Aorta (tissue), 5 donors: ENCODE measurements at places on chromosomes 11 and 22. TPM values are rescaled to one million over a fixed set of nuclear protein-coding genes. Genes with fewer than 3 reads are reported as not detected.
A peak's percentile ranks its signal among the peaks of the same experiment; 100 is the strongest.

The OR8G1 gene
- total RNA-seq, result not detected

DNA sequence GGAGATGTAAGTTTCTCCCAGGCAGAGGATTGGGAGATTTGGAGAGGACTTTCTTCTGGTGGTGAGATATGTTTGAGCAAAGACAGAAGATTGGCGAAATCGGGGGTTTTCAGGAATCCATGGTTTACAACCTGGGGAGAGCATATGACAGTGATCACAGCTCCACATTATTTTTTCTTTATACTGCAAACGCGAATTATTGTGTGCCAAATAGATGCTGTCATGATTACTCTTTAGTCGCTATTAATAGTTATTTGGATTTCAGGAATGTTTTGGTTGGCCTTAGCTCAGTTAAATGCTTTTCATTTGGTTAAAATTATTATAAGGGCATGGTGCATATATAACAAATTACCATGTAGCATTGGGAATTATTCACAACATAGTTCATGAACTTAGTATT is 15.2 kb downstream of the ATXN10 start:
- DNase-seq, result no peak

- no peak for DNase-seq
Measured at GRCh38 chr11:128697645-128698174, 3.8 kb downstream of the FLI1 start.

The OR52E8 gene
- not detected for total RNA-seq

The C11orf98 gene
- total RNA-seq, result 23.1 TPM

GRCh38 chr11:62565100-62565802 is 8.4 kb downstream of the EEF1G start:
- no peak for DNase-seq

DNA sequence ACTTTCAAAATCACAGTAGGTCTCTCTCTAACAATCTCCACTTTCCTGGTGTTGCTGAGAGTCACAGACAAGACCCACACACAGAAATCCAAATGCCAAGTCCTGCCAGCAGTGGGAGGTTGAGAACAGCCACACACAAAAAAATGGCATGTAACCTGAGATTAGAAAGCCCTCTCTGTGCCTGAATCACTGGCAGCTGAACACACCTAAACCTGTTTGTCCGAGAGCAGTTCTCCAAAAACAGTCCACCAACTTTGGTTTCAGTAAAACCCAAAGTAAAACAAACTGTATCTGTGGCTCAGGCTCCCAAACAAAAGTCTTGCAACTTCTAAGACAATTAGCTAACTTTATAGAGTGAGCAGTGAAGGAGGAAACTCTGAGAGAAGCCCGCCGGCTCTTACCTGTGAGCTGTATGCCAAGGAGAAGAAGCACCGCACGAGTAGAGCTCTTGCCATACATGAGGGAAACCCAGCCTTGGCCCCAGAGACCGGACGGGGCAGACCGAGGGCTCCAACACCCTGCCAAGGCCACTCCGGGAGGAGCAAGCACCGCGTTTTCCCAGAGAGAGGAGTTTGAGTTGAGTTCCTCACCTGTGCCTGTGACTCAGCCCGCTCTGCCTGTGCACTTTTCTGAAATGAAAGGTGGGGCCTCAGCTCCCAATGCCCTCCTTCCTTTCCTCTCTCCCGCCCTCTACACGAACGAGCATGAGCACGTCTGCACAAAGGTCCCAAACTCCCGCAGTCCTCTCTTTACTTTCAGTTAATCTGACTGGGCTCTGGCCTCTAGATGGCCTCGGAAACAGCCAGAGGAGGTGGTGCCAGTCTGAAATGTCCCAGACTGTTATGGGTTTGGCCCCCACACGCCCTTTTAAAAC is at the start of gene MPZL2:
Gene MPZL2, minus strand, starts transcription at position 603 of the 874 bp plus-strand sequence. Its CDS starts 144 bp downstream, at position 459.
- DNase-seq, result no peak

GRCh38 chr11:78432058-78432515 is 14.5 kb upstream of the GAB2 start:
- DNase-seq, result no peak

DNA sequence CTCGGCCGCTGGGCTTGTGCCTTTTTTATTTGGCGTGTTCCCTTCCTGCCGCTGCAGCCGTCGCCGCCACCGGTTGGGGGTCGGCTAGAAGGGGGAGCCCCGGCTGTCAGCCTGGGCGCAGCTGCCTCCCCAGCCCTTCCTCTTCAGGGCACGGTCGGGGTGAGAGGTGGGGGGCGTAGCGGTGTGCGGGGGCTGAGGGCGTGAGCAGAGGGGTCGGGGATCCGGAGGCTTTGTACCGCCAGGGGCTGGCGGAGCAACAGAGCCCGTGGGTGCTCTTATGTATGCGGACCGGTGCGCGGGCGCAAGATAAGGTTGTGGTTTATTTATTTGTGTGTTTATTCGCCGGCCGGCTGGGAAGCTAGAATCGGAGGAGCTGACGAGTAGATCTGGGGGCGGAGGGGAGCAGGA is 477 bp downstream of the ZBTB16 start:
- DNase-seq, result peak; percentile 80

DNA sequence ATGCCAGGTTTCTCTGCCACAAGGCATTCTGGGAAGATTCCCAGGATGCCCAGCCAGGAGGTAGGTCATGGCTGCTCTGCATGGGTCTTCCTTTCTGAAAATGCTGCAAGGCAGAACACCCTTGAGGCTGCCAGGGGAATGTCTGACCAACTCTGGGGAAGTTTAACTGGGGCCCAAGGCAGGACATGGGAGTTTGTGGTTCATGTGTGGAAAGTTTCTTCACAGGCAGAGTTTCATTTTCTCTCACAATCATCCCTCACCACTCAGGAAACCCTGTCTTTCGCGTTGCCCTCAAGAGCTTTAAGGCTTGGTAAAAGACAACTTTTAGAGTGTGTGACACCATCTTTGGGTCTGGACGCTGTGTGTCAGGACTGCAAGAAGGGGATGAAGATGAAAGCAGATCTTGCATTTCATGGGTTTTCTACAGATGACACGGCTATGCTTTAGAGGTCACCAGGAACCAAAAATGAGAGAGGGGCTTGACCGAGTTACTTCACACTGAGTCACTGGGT is 133.5 kb downstream of the CD44 start:
- no peak for DNase-seq

DNA sequence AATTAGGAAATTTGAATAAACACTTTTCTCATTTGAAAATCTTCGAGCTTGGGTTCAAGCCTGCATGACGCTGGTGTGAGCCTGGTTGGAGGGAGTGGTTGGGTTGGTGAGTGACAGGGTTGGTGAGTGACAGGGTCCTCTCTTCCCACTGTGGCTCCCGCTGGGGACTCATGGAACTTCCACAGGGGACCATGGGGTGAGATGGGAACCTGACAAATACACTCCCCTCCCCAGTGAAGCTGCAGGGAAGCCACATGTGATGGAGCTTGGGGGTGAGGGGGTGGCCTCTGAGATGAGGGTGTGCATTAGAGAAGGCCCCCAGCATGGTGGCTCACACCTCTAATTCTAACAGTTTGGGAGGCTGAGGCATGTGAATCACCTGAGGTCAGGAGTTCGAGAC is 66.8 kb downstream of the RTL6 start:
- DNase-seq, result no peak

DNA sequence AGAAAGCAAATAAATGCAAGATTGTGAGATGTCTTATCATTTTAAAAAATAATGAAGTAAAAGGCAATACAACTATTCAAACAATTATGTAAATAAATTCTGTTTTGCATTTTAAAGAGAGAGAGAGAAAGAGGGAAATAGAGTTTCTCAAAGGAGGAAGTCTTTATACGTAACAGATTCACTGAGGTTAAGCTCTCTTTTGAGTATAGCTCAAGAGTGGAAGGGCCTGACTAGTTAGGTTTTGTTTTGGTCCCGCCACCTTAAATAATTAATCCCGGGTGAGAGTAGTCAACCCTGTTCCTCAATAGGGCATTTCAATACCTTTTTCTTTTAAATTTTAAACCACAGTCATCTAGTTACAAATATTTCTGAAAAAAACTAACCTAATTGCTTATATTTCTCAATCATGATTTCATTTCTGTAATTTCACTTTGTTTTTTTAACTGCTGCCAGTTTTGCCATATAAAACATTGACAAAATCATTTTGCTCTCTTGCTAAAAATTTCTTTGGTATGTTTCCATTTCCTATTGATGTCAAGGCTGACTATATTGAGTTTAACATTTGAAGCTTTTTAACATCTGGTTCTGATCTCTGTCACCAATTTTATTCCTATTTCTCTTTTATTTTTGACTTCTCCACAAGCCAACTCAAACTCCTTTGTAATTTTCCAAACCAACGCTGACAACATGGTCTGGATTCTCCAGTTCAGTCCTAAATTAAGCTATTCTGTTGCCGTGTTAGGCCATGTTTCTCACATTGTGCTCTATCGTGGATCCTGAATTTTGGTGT is 10.3 kb downstream of the OR10D3 start:
- DNase-seq, result no peak

DNA sequence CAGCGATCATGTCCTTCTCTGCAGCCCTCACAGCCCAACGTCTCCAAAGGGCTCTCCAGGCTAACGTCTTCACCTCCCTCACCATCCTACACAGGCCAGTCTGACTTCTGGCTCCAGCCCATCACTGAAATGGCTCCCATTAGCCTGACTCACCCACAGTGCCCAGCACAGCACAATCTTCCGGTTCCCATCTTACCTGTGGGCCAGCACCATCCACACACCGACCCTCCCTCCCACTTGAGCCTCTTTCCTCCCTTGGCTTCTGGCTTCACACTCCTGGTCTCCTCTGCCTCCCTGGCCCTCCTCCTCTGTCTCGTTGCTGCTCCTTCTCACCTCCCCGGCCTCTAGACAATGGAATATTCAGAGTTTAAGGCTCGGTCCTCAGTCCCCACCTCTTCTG is 51.2 kb downstream of the PDE2A start:
- no peak for DNase-seq

The APOBEC3A gene
- 7.3 TPM for total RNA-seq

The RGL4 gene
- 1.2 TPM for total RNA-seq

GRCh38 chr11:2580571-2581001 is 119.2 kb downstream of the KCNQ1OT1 start:
- peak; percentile 48 for DNase-seq

DNA sequence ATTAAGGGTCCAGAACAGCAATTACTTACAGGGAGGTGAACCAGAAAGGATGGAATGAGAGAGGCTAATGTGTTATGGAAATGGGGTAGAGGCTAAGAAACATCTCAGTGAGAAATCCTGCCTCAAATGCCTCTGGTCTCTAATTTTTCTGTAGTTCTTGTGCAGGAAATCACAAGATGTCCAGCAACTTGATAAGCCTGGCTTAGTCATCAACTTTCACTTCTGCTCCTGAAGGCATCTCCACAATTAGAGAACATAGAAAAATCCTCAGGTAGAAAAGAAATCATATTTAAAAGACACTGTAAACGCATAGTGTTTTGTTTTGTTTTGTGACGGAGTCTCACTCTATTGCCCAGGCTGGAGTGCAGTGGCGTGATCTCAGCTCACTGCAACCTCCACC is 18.7 kb downstream of the MRGPRX4 start:
- no peak for DNase-seq

DNA sequence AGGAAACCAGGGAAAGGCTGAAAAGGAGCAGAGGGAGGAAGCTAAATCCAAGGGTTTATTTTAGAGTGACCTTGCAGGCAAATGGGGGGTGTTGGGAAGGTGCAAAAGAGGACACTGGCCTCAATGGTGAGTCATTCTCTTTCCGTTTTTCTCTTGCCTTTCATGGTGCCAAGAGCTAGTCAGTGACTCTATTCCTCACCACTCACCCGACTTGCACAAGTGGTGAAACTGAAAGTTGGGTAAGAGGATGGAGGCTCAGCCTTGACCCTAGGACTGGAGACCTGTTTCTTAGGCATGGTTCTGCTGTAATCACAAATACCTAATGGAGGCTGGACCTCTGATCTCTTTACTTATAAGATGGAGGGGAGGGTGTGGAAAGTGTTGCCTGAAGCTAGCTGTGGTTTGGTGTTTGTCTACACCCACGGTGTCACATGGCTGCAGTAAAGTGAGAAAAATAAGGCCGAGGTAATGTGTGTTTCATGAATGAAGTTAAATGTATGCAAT is 67.3 kb upstream of the CREB3L1 start:
- no peak for DNase-seq

DNA sequence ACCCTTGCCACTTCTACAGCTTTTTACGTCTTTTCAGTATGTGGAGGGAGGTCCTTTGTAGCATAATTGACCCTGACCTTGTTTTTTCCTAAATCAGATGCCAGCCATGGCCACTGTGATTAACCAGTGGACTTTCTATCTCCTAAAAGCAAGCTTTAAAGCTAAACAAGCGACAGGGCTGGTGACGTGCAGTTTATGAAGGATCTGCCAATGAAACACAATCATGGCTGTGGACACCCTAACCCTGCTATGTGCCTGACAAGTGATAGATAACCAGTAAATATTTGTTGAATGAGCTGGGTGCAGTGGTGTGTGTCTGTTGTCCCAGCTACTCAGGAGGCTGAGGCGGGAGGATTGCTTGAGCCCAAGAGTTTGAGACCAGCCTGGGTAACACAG is 64.2 kb downstream of the LIF start:
- DNase-seq, result no peak

DNA sequence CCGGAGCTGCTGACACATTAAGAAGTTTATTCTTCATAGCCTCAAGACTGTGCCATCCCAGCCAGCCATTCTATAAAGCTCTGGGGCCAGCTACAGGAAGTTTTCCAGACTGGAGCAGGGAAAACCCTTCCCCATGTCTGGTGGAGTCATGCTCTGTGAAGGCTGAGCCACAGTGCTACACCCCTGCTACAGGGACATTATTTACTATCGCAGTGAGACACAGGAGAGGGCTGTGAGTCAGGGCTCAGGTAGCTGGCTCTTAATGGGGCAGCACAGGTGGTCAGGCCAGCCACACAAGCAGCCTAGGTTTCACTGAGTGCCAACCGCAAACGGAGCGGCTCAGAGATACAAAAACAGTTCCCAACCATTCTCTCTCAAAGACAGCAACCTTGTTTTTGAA is 12.1 kb downstream of the HPS4 start:
- DNase-seq, result no peak

DNA sequence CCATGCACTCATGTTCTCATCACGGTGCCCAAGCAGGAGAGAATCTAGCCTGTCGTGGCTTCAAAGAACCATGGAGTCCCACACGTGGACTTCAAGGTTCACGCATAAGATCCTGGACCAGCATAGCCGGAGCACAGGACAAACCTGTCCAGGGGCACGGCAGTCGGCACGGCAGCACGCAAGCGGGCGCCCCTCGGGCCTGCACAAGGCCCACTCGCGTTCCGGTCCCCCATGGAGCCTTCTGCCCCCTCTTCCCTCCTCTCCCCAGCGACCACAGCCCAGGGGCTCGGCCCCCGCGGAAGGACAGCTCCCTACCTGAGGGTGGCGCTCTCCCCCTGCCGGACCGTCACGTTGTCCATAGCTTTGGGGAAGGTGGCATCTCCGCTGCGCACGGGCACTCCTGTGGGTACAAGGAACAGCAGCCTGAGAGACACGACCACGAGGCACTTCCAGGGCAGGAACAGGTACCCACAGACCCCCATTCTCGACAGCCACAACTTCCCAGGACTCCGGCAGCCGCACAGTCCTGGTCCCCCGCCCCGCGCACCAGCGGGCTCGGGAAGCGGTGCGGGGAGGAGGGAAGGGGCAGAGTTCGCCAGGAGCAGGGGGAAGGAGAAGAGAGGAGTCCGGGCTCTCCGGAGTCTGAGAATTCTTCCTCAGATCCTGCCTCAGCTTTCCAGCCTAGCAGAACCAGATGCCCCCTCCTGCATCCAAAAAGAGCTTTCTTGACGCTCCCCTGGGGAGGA is 589.5 kb downstream of the OPCML start:
- no peak for DNase-seq

GRCh38 chr11:131246156-131246555 is 124.3 kb upstream of the NTM start:
- DNase-seq, result no peak

- DNase-seq, result no peak
Measured at GRCh38 chr11:78032090-78032489, 9.0 kb upstream of the KCTD14 start.

The ARL14EP gene
- total RNA-seq, result 21.0 TPM
